ENCODE measurements at places on chromosomes 6 and 20. TPM values are rescaled to one million over a fixed set of nuclear protein-coding genes. Genes with fewer than 3 reads are reported as not detected.

The NKAPL gene
- 0.49 TPM for total RNA-seq

The MYLK2 gene
- total RNA-seq: not detected

DNA sequence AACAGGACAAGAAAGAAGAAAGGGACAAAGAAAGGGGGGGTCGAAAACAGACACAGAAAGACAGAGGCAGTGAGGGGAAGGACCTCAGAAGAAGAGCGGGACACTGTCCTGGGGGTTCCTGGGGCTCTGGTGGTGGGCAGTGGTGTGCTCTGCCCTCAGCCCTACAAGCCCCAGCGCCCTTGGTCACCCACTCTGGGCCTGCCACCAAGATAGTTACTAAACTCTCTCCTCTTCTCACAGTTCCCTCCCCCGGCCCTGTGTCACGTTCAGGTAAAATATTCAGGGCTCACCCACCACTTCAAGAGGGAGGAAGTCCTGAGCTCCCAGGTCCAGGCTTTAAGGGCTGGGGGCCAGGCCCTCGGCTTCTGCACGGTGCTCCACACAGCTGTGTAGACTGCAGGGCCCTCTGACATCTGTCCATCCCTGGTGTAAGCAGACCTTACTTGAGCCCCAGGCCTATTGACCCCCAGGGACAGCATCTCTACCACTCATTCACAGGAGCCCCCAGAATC is 87.4 kb downstream of the MRPL14 start:
- no peak for DNase-seq

DNA sequence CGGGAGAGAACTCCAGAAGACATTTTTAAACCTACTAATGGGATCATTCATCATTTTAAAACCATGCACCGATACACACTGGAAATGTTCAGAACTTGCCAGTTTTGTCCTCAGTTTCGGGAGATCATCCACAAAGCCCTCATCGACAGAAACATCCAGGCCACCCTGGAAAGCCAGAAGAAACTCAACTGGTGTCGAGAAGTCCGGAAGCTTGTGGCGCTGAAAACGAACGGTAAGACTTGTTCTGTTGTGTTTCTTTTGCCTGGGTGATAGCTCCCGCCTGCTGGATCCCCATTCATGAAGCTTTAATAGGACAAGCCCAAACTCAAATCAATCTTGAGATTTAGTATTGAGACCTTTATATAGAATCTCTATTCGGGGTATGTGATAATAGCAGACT is 4.2 kb downstream of the TNFAIP3 start:
- DNase-seq: no peak

DNA sequence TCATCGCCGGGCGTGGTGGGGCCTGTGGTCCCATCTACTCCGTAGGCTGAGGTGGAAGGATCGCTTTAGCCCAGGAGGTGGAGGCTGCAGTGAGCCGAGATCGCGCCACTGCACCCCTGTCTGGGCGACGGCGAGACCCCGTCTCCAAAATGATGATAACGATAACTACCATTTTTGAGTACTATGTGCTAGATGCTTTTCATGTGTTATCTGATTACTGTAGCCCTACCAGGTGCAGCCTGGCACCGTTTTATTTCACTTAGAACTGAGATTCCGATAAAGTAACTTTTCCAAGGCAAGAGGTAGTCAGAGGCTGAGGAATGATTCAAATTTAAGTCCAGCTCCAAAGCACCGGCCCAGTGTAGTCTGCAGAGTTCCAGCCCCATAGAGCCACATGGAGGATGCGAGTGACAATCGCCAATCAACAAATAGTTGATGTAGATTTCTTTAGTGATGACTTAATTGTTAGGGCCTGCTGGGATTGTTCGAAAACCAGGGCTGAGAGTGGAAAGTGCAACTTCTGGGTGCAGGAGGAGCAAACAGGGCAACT is 727 bp downstream of the ERMARD start:
- DNase-seq: no peak
